ENCODE measurements at places on chromosomes 12 and 14. TPM values are rescaled to one million over a fixed set of nuclear protein-coding genes. Genes with fewer than 3 reads are reported as not detected.

The LRRK2 gene
- 22.1 TPM for total RNA-seq

The PLA2G1B gene
- total RNA-seq = not detected

The EML1 gene
- total RNA-seq = 80.3 TPM

The MAP1LC3B2 gene
- not detected for total RNA-seq

The PPP1R36 gene
- total RNA-seq = not detected

The OR6C6 gene
- not detected for total RNA-seq

The SLC7A8 gene
- 11.7 TPM for total RNA-seq

The PZP gene
- not detected for total RNA-seq

The SLC5A8 gene
- total RNA-seq = not detected

The TRHDE gene
- total RNA-seq = 1.1 TPM

The NDUFB1 gene
- 286 TPM for total RNA-seq

The DYNLL1 gene
- total RNA-seq = 93.5 TPM

The TAC3 gene
- total RNA-seq = not detected

The RPS6KL1 gene
- 0.09 TPM for total RNA-seq

The CCDC60 gene
- not detected for total RNA-seq

The ARHGAP9 gene
- 0.18 TPM for total RNA-seq

The CDC42BPB gene
- total RNA-seq = 78.4 TPM

The HECTD4 gene
- 14.1 TPM for total RNA-seq

The CDCA4 gene
- 41.1 TPM for total RNA-seq

The KLHL28 gene
- total RNA-seq = 14.2 TPM

The FCF1 gene
- 52.3 TPM for total RNA-seq

The AQP6 gene
- total RNA-seq = not detected

The LBHD2 gene
- total RNA-seq = not detected

The KRT74 gene
- total RNA-seq = not detected

The SMOC1 gene
- 0.25 TPM for total RNA-seq

The SCN8A gene
- total RNA-seq = 17.2 TPM

The CTDSP2 gene
- total RNA-seq = 128 TPM

The SYNDIG1L gene
- not detected for total RNA-seq

The KLRG1 gene
- not detected for total RNA-seq

The ZNF140 gene
- 23.1 TPM for total RNA-seq

The GALC gene
- 19.2 TPM for total RNA-seq

The DAO gene
- total RNA-seq = not detected

The IFNG gene
- not detected for total RNA-seq

The TMEM179 gene
- total RNA-seq = not detected

The HCAR3 gene
- not detected for total RNA-seq

The MYF6 gene
- total RNA-seq = not detected

The TMEM121 gene
- total RNA-seq = 6.7 TPM

The ADAM20 gene
- total RNA-seq = 1.3 TPM

The CLEC4D gene
- total RNA-seq = not detected

The CD27 gene
- not detected for total RNA-seq

The BMAL2 gene
- 44.5 TPM for total RNA-seq

The HRK gene
- total RNA-seq = not detected

The TMEM233 gene
- total RNA-seq = not detected

The COPS7A gene
- total RNA-seq = 71.1 TPM

The LRRC43 gene
- total RNA-seq = 0.74 TPM

The FLRT2 gene
- total RNA-seq = 72.3 TPM

The RIMBP2 gene
- total RNA-seq = 0.74 TPM

The KRT3 gene
- not detected for total RNA-seq

The SLC25A21 gene
- 1.2 TPM for total RNA-seq

The PPM1H gene
- total RNA-seq = 0.98 TPM

The L3HYPDH gene
- total RNA-seq = 28.7 TPM

The TCL1B gene
- not detected for total RNA-seq

The PIWIL1 gene
- total RNA-seq = not detected

The PAH gene
- total RNA-seq = not detected

The EPS8 gene
- total RNA-seq = 76.6 TPM

The TAS2R8 gene
- total RNA-seq = 0.45 TPM

The ITGB7 gene
- total RNA-seq = 0.54 TPM

The STAC3 gene
- 3.8 TPM for total RNA-seq

Measured in fibroblast of the aortic adventitia (primary cell).